ENCODE measurements at places on chromosomes 2 and 18. TPM values are rescaled to one million over a fixed set of nuclear protein-coding genes. Genes with fewer than 3 reads are reported as not detected.

The MYL12A gene
- 843 TPM for total RNA-seq

The FAP gene
- total RNA-seq, result not detected

The DCAF17 gene
- 17.7 TPM for total RNA-seq

The MROH2A gene
- total RNA-seq, result not detected

The SDC1 gene
- 0.22 TPM for total RNA-seq

The ITGAV gene
- 7.7 TPM for total RNA-seq

The C2orf49 gene
- 25.0 TPM for total RNA-seq

The ZNF804A gene
- total RNA-seq, result 0.08 TPM

The VIT gene
- not detected for total RNA-seq

The TBR1 gene
- total RNA-seq, result not detected

The CXCR1 gene
- total RNA-seq, result 0.19 TPM

The SLC4A1AP gene
- total RNA-seq, result 27.4 TPM

The SLC9A4 gene
- 0.08 TPM for total RNA-seq

The COBLL1 gene
- total RNA-seq, result 0.50 TPM

DNA sequence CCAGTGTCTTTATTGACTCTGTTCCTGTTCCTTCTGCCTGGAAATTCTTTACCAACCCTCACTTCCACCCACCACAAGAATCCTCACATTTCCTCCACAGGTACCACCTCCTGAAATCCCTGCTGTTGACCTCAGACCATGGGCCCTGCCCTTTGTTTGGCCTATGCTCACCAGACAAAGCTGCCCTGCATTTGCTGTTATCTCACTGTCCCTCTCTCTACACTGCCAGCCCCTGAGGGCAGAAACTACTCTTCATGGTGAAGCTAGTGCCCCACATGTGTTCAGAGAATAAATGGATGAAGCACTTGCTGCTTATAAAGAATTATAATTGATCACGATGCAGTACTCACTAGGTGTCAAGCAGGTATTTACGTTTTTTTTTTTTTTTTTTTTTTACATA is 608.4 kb downstream of the TSN start:
- no peak for DNase-seq

GRCh38 chr2:234003972-234004617 is 46.4 kb upstream of the SPP2 start:
- DNase-seq, result no peak

- DNase-seq, result no peak
Measured at GRCh38 chr18:77059294-77059916, 73.2 kb downstream of the MBP start.

DNA sequence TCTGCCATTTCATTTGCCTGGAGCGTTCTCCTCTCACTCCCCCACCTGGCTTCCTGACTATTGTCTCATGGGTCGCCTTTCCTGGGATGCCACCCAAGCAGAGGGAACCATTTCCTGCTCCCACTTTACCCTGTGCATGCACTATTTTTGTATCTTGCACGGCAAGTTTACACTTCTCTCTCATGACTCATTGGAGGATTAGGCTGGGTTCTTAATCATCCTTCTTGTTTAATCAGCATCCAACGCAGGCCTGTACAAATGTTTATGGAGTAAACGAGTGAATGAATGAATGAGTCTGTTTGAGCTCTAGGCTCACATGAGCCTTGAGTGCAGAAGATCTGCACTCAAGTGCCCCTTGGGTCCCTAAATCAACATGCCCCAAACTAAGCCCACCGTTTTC is 3.8 kb upstream of the ARHGAP25 start:
- DNase-seq, result no peak

DNA sequence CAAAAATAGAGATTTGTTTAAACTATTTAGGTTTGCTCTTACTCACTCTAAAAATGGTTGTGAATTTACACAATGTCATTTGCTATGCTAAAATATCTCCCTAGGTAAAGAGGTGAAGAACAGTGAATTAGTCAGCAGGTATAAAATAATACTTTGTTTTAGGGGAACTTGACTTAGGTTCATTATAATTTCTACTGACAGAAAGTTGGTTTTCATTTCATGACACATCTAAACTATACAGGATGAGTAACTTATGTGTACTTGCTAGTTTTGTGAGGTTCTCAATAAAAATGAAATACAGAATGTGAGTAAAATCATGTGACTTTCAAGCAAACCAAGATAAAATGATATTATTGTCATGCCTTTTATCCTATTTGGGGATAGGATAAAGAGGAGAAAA is 66.0 kb downstream of the DIS3L2 start:
- DNase-seq, result no peak

- DNase-seq, result no peak
Measured at GRCh38 chr2:62506421-62506750, 391 bp upstream of the TMEM17 start.

DNA sequence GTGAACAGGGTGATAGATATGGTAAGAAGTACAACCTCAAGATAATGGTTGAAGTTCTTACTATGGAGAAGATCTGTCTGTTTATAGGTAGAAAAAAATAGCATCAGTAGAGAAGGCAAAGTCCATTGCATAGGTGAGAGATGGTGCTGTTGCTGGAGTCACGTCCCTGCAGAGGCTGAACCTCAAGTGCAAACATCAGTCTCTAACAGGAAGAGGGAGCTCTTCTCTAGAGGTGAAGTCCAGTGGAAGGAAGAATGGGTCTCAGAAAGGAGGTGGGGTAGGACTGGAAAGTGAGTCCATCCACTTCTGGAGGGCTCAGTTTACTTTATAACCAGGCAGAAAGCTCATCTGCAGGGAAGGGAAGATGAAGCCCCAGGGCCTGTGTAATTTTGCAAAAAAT is 337.7 kb downstream of the MEIS1 start:
- DNase-seq, result no peak

DNA sequence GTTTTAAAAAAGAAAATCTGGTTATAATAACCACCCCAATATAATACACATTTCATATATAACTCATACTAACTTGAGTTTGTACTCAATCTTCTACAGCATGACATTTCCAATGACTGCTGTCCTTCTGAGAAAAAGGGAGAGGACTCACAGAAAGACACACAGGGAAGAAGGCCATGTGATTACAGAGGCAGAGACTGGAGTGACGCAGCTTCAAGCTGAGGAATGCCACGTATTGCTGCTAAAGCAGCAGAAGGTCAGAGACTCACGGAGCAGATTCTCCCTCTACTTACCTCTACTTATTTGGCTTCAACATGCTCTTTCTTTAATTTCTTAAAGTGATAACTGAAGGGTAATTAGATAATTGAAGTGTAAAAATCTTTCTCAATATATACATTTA is 753.5 kb upstream of the PKDCC start:
- DNase-seq, result no peak

DNA sequence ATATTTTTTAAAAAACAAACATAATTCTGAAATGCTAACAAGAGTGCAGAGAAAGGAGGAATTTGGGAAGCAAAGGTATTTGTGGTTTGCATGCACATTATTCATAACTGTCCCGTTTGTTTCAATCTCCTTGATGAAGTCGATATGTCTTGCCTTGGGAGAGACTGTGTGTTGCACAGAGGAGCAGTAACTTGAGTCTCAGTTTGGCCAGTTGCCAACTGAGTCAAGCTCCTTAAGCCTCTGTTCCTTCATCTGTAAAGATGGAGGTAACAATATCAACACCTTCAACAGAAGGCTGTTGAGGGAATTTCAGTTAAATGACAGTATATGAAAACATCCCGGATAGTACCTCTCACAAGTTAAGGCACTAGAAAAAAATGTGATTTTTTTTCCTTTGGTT is 226.2 kb downstream of the ASXL3 start:
- DNase-seq, result no peak

- DNase-seq, result no peak
Measured at GRCh38 chr2:198700319-198700718, 757.4 kb downstream of the SATB2 start.

DNA sequence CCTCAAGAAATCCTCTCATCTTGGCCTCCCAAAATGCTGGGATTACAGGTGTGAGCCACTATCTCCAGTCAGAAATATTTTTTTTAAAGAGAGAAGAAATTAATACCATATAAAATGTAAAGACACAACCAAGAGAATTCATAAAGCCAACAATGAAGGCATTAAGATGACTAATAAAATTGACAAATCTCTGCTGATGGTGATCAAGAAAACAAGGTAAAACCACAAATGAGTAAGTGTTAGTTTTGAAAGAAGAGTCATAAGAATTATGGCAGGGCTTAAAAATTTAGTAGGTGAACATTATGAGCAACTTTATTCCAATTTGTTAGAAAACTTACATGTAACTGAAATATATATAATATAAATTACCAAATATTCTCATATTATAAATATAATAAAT is 752.8 kb upstream of the CELF4 start:
- no peak for DNase-seq

GRCh38 chr2:20600756-20601325 is 50.1 kb downstream of the HS1BP3 start:
- no peak for DNase-seq

DNA sequence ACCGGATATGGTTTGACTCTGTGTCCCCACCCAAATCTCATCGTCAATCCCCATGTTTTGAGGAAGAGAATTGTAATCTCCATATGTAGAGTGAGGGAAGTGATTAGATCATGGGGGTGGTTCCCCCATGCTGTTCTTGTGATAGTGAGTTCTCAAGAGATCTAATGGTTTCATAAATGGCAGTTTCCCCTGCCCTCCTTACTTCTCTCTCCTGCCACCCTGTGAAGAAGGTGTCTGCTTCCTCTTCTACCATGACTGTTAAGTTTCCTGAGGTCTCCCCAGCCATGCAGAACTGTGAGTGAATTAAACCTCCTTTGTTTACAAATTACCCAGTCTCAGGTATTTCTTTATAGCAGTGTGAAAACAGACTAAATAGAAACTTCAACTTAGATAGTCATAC is 69.5 kb downstream of the SESTD1 start:
- DNase-seq, result no peak

DNA sequence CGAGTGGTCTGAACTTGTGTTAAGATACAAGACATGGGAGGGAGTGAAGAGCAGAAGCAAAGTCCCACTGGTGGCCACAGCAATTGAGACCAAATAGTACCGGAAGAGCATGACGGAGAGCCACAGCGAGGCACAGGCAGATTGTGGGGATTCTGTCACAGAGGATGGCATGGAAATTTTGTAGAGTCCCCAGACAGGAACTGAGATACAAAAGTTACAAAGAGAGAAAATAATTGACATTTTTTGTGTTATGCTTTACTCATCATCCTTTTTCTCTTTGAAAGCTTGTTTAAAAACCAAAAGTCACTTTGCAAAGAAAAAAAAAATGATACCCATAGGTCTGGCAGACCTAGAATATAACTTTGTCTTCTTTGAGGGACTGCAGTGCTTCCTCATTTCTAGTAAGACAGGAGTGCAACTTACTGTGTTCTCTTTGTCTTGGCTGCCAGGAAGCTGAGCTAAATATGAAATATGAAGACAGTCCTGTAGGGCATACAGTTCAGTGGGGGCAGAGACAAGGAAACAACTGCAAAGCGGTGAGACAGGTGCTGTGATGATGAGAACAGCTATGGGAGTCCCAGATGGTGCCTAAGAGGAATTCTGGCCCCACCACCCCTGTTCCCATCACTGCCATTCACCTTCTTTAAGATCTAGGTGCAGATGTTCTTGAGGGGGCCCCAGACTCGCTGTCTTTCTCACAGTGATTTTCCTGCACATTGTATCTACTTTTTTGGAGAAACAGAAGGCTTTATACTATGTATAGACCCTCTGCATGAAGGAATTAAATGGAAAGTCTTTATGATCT is 5.2 kb downstream of the ARHGAP25 start:
- DNase-seq, result no peak

DNA sequence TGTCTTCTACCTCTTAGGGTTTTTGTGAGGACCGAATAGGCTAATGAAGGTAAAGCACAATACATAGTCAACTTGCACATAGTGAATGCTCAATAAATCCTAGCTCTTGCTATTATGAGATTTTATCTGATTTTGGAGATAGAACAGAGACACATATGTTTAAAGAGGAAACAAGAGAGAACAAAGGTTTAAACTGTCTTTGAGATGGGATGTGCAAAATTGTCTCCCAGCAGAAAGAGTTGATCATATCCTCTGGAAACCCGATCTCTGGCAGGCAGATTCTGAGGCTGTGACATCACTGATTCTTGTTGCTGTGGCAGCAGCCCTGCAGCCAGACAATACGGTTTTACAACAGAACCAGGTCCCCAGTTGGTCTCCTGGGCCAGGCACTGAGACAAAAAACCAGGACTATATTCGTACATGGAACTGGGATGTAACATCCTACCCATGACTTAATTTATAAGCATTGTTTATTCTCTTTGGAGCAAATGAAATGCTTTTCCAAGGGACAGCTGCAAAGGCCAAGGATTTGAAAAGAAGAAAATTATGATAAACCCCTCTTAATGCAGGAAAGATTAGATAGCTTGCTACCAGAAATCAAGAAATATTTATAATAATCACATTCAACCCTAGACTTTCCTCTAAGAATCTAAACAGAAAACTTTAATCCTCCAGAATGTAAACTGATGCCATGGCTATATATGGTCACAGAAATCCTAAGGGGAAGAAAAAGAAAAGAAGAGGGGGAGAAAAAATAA is 80.2 kb downstream of the SLC8A1 start:
- DNase-seq, result no peak
